ENCODE measurements at places on chromosomes 11 and 22.

DNA sequence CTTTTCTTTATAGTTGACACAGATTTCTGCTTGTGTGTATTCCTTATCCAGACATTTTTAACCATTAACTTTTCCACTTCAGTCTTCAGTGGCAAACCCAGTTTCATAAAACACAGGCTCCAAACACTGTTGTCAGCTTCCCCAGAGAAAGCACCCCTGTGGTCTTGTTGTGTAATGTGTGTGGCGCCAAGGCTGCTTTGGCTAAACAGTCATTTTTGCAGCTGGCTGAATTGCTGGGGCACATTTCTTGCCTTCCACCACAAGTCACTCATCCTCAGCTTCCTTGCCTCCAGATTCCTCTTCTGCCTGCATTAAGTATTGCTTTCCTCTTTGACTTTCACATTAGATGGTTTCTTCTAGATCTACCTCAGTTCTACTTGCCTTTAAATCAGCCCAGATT lies 40.5 kb downstream of the ARHGAP1 start:
- DNase-seq, result no peak

- DNase-seq, result no peak
Observed at GRCh38 chr22:21003782-21004181, 1.9 kb upstream of the THAP7 start.

DNA sequence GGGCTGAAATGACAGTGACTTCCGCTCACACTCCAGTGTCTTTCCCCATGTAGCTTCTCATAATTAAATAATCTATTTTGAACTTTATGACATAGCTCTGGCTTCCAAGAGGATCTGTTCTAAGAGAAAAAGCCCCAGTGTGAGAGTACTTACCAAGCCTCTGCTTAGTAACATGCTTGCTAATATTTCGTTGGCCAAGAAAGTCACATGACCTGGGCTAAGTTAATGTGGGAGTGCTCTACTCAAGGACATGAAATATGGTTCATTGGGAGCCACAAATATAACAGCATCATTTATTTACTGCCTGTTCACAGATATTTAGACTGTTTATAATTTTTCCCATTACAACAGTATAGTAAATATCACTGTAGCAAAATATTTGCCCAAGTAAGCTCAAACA lies 42.5 kb downstream of the CCDC73 start:
- DNase-seq, result no peak

DNA sequence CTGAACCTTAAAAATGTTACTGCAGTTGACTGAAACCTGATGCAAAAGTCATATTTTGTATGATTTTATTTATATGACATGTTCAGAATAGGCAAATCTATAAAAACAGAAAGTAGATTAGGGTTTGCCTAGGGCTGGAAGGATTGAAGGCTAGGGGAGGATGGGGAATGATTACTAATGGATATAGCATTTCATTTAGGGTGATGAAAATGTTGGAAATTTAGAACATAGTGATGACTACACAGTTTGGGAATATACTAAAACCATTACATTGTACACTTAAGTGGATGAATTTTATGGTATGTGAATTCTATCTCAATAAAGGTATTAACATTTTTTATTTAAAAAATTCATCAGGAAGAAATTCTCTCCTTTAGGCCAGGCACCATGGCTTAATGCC lies 22.9 kb upstream of the PAFAH1B2 start:
- no peak for DNase-seq

GRCh38 chr11:88411265-88411664 lies 73.7 kb upstream of the CTSC start:
- DNase-seq, result no peak

GRCh38 chr11:134639586-134640330 lies 227.7 kb upstream of the B3GAT1 start:
- DNase-seq, result no peak

DNA sequence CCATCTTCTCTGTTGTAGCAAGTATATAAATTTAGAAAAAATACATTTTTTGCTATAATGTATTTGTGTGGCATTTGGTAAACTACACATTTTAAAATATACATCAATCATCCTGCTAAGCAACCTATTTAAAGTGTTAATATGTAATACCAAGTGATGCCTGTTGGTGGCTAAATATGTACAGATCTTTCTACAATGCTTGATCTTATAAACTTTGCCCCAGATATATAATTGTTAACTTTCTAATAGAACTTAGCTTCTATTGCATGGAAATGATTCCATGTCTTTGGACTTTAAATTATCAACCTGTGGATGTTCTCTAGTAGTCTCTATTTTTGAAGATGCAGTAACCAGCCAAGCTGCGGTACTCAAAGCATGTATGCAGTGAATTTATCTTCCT lies 1260.4 kb upstream of the RAG2 start:
- DNase-seq, result no peak

GRCh38 chr11:124759266-124760204 lies 2.6 kb downstream of the ESAM start:
- DNase-seq, result no peak

- no peak for DNase-seq
Observed at GRCh38 chr11:104672897-104673296, 225.4 kb downstream of the CASP12 start.

- DNase-seq, result no peak
Observed at GRCh38 chr11:70078781-70079616, 882 bp downstream of the ANO1 start.

DNA sequence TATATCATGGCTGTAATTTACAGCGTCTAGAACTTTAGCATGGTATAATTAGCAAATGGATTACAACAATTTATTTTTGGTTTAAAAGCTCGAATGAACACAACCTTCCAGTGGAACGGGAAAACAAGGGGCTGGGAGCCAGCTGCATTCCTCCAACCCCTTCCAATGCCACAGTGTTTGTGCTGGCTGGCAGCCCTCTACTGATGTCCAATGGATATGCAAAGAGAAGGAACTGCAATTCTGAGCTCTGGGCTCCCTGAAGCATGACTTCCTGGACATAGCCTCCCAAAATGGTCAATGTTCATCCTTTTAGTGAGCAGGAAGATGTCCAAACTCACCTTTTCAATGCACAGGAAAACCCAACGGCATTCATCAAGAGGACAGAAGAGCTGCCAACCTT lies 288.3 kb downstream of the TENM4 start:
- DNase-seq, result no peak

DNA sequence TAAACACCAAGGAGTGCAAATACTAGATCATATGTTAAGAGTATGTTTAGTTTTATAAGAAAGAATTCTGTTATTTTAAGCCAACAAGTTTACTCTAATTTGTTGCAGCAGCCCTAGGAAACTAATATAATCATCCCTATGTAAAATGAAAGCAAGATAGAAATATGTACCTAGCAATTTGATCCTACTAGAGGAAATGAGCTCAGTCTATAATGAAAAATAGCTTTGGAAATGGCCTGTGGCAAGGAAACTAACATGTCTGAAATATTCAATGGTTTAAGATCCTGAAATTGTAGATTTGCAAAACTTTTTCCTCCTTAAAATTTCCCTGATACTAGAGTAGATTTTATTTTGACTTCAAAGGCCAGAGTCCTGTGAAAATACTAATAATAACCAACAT lies 112.7 kb upstream of the SLC5A12 start:
- no peak for DNase-seq

DNA sequence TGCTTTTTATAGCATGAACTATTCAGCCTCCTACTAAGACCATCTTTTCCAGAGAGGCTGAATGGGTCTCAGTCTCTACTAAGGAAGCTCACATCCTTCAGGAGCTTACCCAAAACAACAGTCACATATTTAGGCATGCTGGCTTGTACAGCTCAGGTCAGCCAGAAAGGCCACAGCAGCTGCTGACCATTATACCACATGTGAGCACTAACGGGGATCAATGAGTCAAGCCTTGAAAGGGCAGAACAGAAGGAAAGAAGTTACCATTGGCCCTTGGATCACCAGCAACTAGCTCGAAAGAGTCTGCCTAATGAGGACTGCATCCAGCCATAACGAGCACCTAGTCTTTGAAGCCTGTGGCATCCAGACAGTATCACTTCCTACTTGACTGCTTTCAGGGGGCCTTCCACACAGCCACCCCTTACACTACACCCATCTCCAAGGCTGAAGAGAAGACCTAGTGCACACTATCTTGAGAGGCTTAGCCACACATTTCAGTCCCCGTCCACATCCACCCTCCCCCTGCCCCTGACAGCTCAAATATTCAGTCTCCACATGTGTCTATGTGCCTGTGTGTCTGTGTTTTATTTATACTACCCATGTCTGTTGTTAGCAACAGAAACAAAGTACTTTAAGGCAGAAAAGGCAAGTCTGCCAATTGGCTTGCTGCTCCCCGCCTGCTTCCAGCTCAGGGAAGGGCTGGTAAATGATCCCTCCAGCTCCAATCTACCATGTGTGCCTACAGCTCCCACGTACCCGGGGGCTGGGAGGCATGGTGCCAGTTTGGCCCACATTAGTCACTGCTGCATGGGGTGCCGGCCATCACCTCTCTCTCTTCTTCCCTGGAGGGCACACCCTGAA lies 95.5 kb downstream of the RPL27A start:
- DNase-seq, result no peak

DNA sequence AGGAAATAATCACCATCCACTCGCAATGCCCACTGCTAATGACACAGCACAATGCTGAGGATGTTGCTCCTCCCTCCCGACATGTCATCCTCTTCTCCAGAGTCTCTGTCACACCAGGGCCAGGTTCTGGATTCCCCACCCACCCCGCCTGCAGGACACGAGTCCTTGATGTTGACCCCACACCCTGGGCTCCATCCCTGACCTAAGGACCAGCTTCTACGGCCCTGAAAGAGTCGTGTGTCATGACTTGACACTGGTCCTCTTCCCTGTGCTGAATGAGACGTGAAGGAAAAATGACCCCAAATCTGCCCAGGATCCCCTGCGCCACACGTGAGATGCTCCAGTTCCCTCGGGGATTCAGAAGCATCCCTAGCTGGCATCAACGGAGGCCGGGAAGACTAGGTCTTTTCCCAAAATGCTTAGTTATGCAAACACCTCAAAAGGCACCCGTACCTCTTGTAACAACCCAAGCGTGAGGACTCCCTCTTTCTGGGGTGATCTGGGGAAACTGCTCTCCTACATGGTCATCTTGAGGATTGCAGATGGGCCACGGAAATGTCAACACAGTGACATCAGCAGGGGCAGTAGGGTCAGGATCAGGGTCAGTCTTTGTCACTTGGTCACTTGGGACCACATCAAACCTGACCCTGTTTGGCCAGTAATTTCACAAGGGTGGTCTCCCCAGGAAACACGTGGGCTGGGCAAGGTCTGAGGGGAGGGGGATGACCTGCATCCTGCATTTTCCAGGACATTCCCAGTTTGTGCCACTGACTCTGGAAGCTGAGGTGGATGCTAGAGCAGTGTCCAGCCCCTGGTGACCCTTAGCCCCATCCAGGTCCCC lies 42.0 kb downstream of the IGLL5 start:
- no peak for DNase-seq

- DNase-seq, result no peak
Observed at GRCh38 chr11:109864151-109864661, 229.0 kb upstream of the ZC3H12C start.

GRCh38 chr11:123822599-123822998 lies 16.4 kb upstream of the OR6M1 start:
- no peak for DNase-seq

- no peak for DNase-seq
Observed at GRCh38 chr22:50260434-50260800, 1.1 kb downstream of the MAPK12 start.

- DNase-seq, result no peak
Observed at GRCh38 chr11:115819014-115819413, 314.8 kb upstream of the CADM1 start.

DNA sequence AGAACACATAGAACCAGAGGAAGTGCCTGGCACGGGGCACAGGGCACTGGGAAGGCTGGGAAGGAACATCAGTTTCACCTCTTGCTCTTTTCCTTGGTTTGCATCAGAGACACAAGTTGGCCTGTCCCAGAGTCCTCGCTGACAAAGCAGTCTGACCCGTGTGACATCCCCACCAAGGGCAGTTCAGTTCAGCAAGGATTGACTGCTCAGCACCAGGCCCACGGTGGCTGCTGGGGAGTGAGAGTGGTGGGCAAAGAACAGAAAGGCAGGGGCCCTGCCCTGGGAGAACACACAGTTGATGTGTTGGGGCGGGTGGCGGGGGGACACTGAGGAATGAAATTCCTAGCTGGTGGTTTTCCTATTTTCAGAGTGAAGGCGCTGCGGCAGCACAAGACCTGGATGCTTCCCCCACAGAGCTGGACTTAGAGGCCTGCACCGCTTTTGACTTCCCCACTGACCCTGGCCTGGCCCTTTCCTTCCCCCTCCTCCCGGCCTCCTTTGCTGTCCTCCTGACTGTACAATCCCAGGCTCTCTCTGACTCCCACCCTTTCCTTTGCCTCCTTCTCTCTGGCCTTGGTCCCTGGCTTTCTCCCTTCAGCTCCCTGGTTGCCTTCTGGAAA lies 2.2 kb upstream of the TMPRSS13 start:
- DNase-seq, result no peak

DNA sequence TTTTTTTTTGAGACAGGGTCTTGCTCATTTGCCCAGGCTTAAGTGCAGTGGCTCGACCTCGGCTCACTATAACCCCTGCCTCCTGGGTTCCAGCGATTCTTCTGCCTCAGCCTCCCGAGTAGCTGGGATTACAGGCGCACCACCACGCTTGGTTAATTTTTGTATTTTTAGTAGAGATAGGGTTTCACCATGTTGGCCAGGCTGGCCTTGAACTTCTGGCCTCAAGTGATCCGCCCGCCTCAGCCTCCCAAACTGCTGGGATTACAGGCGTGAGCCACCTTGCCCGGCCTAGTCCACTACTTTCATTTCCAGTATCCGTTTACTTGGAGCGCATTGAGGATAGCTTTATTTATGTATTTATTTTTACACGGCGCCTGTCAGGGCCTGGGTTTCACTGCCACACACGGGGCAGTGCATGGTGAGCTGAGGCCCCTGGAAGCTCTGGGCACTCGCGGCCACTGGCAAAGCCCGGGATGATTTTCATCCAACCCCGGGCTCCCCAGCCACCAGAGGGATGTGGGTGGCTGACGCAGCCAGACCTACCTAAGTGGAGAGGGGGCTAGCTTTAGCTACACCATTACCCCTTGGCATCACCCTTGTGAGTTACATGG lies 6.1 kb upstream of the MCAM start:
- no peak for DNase-seq

DNA sequence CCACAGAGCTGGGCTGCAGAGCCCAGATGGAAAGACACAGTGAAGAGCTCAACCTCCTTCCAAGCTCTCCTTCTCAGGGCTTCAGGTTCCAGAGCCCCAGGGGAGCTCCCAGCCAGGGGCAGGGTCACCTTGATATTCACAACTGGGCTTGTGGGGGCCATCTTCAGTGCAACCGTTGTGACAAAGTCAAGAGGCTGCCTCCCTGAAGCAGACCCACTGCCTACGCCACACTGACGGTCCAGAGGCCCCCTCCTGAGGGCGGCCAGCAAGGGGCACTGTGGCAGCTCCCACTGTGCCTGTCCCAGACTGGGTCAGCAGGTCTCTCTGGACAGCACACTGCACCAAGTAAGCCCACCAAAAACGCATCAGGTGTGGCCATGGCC lies 84.1 kb downstream of the DGCR2 start:
- DNase-seq, result no peak

GRCh38 chr11:61702701-61703312 lies 22.6 kb downstream of the DAGLA start:
- no peak for DNase-seq

DNA sequence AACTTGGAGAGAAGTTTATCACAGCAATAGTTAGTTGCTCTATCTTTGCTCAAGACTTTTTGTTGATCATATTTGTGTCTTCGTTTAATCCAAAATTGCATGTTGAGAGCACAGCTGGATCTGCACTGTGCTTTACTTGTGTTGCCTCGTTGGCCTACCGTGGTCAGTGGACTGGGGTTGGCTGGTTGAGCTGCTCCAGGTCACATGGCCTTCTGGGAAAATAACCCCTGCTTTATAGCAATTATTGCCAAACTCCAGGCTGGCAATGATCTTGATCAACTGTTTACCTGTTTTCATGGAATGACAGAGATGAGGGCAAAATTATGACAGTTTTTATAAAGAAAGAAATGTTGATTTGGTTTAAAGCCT lies 5.7 kb upstream of the PLET1 start:
- no peak for DNase-seq
